ENCODE measurements at places on chromosomes 7 and 10.

DNA sequence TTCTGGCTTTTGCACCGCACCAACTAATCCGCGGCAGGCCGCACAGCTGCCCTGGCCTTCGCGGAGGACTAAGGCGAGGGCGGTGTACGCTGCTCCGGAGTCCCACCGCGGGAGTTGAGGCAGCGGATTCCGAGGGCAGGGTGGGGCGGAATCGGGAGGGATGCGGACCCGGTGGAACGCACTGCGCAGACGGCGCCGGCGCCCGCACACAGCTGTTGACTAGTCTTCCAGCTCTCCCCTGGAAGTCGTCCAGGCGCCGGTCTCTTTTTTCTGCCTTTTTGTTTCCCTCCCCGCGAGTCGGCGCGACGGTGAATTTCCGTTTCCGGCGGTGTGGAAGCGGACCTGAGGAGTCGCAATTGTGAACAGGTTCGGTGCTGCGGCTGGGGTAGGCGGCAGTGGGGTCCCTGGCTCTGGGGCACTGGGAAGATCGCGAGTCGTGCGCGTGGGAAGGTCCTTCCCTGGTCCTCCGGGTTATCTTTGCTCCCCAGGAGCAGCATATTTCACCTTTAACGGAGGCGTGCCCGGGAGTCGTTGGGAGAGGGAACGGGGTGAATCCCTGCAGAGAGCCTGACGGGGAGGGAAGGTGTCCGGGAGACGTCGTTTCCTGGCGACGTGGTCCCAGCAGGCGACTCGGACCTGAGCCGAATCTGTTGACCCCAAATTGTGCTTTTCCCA is at the start of gene ASAH2B:
TSS of gene ASAH2B (plus strand) at position 319 of the 675 bp plus-strand sequence. CDS start 5,195 bp downstream, outside the sequence.
- peak; percentile 42 for DNase-seq

GRCh38 chr10:123496375-123496774 is 169.8 kb upstream of the GPR26 start:
- no peak for DNase-seq

GRCh38 chr10:89981891-89982290 is 280.5 kb downstream of the KIF20B start:
- DNase-seq = no peak

- DNase-seq = no peak
Measured at GRCh38 chr7:141430455-141431139, 120.6 kb upstream of the AGK start.

- no peak for DNase-seq
Measured at GRCh38 chr7:75617634-75618234, 121.0 kb downstream of the HIP1 start.

DNA sequence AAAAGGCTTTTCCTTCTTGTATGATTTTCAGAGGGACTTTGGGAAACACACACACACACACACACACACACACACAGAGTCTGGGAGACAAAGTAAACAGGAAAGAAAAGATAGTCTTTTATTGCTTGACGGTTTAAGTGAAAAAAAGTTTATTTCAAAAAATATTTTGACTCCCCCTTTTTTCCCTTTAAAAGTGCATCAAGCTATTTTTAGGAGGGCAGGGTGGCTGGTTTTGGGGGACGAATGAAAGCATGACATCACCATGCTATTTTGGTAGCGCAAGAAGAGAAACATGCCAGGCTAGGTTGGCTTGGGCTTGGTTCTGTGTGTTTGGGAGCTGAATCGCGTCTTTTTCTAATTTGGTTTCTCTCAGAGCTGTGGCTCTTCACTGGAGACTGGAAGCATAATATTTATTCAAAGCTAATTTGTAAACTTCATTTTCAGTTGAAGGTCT is 129.2 kb downstream of the BAMBI start:
- DNase-seq = no peak

- no peak for DNase-seq
Measured at GRCh38 chr7:83574616-83575015, 74.3 kb downstream of the SEMA3E start.

DNA sequence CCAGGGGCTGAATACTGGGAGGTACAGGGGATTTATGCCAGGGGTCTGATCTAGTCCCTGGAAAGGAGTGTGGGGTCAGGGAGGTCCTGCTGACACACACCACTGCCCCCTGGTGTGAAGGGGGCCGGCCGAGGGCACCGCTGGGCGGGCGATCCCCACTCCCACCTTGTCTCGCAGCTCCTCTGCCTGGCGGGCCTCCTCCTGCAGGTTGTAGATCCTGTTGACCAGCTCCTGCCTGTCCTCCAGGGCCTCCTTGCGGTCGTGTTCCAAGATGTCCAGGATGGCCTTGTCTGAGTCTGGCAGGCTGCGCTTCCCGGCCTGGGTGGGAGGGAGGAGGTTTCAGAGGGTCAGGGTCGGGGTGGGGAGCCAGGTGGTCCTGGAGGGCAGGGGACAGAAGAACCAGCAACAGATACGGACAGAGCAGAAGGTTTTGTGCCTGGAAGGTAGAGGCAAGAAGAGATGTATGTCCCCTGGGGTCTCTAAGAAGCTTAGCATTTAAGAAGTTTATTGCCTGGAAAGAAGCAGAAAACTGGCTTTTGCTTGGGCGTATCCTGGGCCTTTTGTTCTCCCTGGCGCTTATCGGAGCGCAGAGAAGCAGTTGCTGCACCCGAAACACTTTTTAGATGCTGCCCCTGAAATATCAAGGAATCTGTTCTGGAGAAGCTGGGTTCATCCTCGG is 94.5 kb upstream of the GNA12 start:
- DNase-seq = no peak

Data from GM19239 (cell line).